DMS79 treated with DMSO at 0.1 percent for 48 hours (cell line): ENCODE measurements at places on chromosomes 12 and 14.

DNA sequence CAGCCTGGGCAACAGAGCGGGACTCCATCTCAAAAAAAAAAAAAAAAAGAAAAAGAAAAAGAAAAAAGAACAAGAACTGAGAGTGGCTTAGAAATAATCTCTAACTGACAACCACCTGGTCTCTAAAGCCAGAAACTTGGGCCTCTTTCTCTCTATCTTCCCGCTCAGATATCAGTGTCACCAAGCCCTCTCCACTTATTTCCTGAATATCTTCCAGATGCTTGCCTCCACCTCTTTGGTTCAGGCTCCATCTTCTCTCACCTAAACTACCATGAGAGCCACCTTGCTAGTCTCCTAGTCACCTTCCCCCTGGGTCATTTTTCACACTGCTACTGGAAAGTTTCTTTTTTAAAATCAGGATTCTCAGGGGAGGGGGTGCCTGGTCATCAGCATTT lies 1.8 kb upstream of the TM9SF1 start:
- no peak for DNase-seq

- DNase-seq = no peak
Measured at GRCh38 chr14:68786491-68787091, 6.3 kb downstream of the ZFP36L1 start.

- no peak for DNase-seq
Measured at GRCh38 chr12:69095765-69096477, 143.4 kb upstream of the CPSF6 start.

DNA sequence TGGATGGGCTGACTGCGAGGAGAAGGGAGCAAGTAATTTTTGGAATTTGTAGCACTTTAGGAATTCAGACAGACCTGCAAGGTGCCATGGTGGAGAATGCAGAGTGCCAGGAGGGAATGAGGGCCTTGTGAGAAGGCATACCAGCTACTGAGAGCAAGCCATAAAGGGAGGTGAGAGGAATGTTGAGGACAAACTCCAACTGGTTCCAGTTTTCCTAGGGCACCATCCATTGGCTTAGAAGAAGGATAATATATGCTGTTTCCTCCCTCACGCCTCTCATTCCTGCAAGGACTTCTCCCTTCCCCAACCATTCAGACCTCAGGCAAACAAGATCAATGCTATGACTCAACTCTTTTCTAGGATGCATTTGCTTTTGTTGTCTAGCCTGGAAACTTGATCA lies 11.2 kb upstream of the DAAM1 start:
- DNase-seq = no peak

- no peak for DNase-seq
Measured at GRCh38 chr14:54337314-54337713, 59.5 kb upstream of the CDKN3 start.

GRCh38 chr14:102826161-102826560 lies 48.9 kb downstream of the TRAF3 start:
- DNase-seq = no peak

DNA sequence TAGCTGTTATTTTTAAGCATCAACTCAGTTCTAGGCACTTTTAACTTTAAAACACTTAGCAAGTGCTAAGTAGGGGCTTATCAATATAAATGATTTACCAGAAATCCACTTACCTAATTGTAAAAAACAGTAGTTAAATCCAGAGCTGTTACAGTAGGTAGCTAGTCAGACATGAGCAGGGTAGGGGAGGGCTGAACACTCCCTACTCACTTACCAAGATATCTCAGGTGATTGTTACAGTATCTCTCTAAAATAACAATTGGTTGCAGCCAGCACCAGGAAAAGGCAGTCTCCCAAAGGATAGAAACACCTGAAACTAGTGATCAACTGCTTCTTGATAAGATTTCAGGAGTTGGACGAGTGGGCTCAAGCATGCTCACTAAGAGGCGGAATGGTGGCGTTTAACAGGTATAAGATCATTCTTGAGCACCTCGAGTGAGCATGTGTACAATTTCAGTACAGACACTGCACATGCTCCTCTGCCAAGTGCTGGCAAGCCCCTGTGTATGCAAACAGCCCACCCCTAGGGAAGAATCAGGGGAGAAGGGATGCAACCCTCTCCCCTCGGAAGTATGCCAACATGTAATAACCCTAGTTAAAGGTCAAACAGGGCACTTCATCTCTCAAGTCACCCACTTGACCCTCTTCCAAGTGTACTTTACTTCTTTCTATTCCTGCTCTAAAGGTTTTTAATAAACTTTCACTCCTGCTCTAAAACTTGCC lies 1113.6 kb upstream of the SEL1L start:
- peak; percentile 91 for DNase-seq

GRCh38 chr12:103854372-103854973 lies 13.4 kb upstream of the NT5DC3 start:
- no peak for DNase-seq

DNA sequence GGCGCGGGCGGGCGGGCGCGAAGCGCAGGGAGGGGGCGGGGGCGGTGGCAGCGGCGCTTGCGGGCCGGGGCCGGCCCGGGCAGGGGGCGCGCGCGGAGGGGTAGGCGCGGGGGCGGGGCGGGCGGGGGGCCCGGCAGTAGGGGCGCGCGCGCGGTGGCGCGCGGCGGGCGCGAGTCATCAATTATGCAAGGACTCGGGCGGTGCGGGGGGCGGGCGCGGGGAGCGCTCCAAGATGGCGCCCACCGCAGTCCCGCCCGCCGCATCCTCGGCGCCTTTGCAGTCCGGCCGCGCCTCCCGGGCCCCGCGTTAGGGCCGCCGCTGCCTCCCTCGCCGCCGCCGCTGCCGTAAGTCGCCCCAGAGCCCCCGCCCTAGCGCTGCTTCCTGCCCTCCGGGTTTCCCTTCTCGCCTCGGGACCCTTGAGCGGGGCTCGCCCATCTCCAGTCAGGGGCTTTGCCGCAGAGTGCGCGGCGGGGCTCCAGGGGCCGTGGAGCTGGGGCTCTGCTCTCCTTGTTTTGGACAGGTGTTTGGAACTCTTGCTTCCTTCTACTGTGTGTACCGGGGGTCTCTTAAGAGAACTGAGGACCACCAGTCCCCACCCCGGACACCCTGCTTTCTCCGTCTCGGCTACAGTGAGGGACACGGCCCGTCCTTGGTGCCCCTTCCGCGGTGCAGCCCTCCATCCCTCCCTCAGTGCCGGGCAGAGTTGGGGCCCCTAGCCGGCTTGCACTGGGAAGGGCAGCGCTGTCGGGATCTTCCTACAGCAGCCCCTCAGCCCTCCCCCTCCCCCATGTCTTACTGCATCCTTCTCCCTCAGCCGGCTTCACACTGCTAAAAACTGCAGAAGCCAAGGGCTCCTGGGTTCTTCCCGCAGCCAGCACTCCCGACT lies at the start of gene SCN8A:
TSS of gene SCN8A (plus strand) at position 218 of the 886 bp plus-strand sequence. CDS start 71,585 bp downstream, outside the sequence.
- DNase-seq = peak; percentile 35

- DNase-seq = no peak
Measured at GRCh38 chr12:53523131-53523530, 15.8 kb upstream of the NPFF start.

DNA sequence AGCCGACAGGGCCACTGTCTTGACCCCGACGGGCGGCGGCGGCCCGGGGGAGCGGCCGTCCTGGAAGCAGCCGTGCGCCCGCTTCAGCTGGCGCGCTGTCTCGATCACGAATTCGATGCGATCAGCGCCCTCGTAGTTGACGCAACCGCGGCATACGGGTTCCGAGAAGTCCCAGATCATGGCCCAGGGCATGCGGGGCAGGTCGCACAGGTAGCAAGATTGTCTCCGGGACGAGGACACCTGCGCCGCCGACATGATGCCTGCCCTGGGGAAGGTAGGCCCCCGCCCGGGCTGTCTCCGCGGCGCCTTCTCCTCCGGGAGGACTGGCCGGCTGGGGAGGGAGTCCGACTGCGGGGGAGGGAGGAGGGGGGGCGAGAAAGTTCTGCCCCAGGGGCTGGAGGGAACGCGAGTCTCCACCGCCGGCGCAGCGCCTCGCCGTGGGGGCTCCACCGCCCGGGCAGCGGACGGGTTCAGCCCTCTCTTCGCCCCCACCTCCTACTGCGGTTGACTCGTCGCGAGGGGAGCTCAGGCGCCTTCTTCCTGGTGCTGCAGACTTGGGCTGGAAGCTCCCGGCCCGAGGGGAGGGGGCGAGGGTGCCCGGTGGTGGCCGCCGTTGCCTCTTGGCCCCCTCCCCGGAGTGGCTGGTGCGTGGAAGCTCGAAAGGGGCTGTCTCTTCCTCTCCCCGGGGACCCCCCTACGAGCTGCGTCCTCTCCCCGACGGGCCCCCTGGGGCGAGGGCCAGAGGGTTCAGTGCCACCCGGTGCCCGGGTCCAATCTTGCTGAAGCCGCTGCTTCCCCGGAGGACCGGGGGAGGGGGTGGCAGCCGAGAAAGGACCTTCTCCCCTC lies 747 bp downstream of the IRF2BPL start:
- DNase-seq = peak; percentile 74

GRCh38 chr12:41981758-41982157 lies 162.9 kb downstream of the GXYLT1 start:
- DNase-seq = no peak

- no peak for DNase-seq
Measured at GRCh38 chr12:51938726-51939125, 12.8 kb upstream of the ACVR1B start.

GRCh38 chr12:96814200-96814599 lies 92.9 kb upstream of the NEDD1 start:
- DNase-seq = no peak
